ENCODE measurements at places on chromosomes 1 and 21.

DNA sequence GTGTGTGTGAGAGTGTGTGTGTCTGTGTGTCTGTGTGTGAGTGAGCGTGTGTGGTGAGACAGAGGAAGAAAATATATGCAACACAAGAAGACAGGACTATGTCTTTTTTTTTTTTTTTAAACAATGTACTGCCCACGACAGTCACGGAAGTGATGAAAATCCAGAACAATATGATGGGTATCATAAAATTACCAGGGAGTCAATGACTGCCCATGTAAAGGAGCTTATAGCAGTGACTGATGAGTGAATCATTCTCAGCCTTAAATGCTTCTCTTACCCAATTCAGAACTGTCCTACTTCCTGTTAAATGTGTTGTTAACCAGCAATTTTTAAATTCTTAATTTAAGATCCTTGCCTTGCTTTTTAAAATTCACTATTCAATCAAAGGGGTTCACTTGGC is 46.6 kb downstream of the RGS7 start:
- no peak overlapping the region for H3K4me3 ChIP-seq
- H3K36me3 ChIP-seq = no peaks in the 10 kb centered on the region
- no peak overlapping the region for H3K27ac ChIP-seq
- no peak for DNase-seq

- H3K27me3 ChIP-seq = no peaks in the 10 kb centered on the region
- DNase-seq = no peak
- no peak overlapping the region for H3K27ac ChIP-seq
- no peak overlapping the region for H3K4me3 ChIP-seq
Observed at GRCh38 chr1:39183503-39184353, 20.8 kb upstream of the MACF1 start.

- H3K4me3 ChIP-seq = no peak overlapping the region
- no peak overlapping the region for H3K27ac ChIP-seq
- no peaks in the 10 kb centered on the region for H3K36me3 ChIP-seq
- H3K4me1 ChIP-seq = no peaks in the 10 kb centered on the region
Observed at GRCh38 chr1:68819190-68819829, 322.4 kb upstream of the DEPDC1 start.

DNA sequence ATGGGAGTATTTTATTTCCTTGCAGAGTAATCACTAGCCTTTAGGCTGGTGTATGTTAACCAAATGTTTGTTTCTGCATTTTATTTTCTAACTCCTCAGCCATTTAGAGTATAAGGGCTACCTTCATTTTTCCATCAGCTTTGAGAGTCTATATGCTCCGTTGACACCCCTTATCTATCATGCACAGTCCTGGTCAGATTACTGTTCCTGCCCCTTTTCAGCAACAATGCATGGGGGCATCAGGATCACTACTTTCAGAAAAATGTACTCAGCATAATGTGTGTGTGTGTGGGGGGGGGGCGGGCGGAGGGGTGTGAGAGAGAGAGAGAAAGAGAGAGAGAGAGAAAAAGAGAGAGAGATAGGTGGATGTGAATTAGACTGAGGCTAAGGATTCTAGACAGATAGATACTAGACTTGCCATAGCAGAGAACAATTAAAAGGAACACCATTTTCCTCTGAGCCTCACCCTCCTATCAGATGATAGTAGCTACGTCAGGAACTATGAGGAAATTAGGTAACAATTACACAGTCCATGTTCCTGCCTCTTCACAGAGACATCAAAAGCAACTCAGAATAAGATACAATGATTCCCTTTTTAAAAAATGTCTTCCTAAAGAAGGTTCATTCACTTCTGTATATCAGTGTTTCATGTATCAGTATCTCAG is 40.8 kb downstream of the FCER1A start:
- no peak overlapping the region for H3K27ac ChIP-seq
- no peak for DNase-seq
- no peaks in the 10 kb centered on the region for H3K27me3 ChIP-seq
- no peak overlapping the region for H3K4me3 ChIP-seq
